Astrocyte of the spinal cord (primary cell): ENCODE measurements at places on chromosomes 12 and 14.

GRCh38 chr12:50069539-50069938 is 12.1 kb downstream of the ASIC1 start:
- DNase-seq: no peak

DNA sequence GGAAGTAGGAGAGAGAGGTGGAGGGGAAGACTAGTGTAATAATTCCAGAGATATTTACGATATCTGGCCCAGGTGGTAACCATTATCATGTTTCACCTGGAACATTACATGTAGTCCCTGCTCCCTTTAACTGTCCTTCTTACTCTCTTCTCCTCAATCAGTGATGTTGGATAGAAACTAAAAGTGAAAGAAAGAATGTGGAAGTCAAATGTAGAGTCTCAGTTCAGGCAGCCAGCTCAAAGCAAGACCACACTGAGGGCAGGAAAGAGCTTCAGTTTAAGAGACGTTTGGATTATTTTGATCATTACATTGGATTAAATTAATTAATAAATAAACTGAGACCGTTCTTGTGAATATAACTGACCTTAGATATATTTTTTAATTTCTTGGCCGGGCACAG is 594.4 kb downstream of the FLRT2 start:
- DNase-seq: no peak

- peak; percentile 30 for DNase-seq
Measured at GRCh38 chr14:31592631-31593030, 31.4 kb downstream of the NUBPL start.

DNA sequence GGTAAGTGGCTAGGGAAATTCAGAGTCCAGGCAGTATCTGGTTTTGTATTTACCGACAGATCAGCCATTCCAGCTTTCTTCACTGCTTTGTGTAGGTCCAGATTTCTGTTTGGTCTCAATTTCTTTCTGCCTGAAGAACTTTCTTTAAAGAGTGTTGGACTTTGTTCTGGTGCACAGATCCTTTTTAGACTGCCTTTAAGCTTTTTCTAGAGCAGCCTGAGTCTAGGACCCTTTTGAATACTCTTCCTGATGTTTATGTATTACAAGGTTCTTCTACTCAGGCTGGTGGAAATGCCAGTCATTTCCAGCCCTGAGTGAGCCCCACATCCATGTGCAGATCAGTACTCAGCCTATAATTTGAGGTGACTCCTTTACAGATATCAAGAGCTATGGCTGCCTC is 54.7 kb downstream of the DAAM1 start:
- no peak for DNase-seq

DNA sequence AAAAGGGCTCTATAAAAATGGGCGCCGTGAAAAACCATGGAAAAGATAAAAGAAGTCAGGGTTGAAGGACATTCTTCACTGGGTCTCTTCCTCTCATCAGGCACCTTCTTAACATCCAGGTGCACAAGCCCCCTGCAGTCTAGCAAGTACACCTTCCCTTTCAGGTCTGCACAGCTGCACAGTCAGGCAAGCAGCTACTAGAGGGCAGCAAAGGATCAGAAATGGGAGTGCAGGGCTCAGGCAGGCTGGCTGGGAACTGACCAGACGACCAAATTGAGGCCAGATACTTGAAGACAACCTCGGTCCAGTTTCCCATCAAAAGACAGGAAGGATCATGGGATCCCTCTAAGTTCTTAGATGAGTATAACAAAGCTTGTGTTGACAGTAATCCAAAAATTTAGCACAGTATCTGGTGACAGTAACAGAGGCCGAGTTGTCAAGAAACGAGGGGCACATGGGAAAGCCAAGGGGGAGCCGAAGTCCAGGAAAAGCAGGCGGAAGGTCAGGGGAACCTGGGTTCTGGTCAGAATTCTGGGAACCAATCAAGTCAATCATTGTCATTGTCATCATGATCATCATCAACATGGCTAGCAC is 10.1 kb upstream of the GRIP1 start:
- peak; percentile 13 for DNase-seq

GRCh38 chr12:127830065-127830460 is 436.9 kb upstream of the TMEM132C start:
- no peak for DNase-seq

DNA sequence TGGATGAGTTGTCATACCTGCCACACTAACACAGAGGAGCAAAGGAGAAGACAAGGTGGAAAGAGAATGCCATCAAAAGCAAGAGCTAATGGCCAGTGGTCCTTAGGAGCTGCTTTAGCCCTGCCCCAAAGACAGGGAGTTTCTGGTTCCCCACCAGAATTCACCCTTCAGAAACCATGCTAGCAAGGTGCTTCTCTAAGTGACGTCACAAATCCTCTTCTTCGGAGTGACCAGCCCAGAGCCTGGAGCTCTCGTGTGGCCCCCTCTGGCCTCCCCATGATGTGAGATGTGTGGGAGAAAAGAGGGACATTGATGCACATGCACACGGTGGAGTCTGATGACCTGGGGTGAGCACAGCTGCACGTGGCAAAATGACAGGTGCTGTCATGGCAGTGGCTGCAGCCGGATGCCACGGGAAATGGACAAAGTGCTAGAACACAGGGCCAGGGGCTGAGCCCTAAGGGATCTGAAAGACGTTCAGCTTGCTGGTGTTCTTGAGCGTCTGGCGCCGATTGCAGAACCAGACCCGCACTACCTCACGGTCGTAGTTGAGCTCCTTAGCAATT is 16.9 kb upstream of the TFCP2 start:
- no peak for DNase-seq

DNA sequence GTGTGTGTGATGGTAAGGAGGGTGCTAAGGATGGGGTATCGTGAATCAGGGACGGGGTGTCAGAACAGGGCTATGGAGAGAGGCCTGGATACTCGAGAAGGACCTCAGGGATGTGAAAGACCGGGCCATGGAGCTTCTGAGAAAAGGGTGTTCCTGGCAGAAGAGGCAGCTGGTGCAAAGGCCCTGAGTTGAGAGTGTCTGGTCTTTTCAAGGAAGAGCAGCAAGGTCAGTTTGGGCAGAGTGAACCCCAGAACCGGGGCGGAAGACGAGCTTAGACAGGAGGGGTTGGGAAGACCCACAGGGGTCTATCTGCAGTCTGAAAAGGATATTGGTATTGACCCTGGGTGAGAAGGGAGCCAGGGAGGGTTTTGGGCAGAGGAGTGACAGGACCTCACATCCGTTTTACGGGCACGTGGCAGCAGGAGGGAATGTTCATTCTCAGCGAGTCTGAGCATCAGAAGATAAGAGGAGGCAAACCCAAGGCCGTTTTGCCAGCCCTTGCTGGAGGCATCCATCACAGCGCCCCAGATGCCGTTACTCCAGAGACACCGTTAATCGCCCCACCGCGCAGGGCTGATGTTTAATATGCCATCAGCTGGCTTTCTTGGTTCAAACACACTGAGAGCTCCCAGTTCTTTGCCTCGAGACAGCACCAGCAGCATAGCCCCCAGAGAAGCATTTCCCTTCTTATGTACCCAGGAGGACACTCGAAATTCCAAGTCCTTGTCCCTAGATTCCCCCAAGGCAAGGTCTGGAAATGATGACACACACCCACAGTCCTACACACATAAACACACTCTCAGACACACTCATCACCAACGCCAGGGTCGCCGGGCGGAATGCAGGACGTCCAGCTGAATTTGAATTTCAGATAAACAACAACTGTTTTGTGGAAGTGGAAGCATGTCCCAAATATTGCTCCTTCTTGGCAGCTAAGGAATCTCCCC is 41.4 kb upstream of the EML1 start:
- peak; percentile 38 for DNase-seq

DNA sequence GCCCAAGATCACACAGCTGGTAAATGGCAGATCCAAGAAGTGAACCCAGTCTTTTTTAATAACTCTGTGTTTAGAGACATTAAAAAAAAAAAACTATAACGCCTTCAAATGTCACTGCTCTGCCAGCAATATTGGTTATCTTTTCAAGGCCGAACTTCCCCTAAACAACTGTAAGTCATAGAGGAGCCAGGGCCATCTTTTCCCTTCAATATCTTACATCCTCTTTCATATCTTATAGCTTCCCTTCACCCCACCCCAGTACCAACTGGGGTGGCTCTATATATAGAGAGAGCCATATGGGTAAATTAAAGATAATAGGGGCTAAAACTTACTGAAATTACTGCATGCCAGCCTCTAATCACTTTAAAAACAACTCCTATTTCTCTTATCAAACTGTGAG is 100.2 kb downstream of the STAB2 start:
- no peak for DNase-seq

DNA sequence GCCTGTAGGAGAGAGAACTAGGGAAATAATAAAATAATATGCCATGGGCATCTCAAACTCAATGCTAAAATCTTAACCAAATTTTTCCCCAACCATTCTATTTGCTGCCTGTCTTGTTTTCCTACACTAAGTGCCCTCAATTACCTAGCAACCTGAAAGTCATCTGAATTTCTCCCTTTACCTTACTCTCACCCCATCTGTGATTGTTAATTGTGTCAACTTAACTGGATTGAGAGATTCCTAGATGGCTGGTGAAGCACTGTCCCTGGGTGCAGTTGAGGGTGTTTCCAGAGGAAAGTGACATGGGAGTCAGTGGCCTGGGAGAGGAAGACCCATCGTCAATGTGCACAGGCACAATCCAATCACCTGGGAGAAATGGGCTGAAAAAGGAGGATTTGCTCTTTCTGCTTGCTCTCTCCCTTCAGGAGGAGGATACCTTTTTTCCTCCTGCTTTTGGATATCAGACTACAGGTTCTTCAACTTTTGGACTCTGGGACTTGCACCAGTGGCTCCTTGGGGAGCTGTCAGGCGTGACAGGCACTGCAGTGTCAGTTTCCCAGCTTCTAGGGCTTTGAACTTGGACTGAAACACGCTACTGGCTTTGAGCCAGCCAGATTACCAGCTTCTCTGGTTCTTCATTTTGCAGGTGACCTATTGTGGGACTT is 100.1 kb downstream of the PPP1R12A start:
- DNase-seq: no peak
